ENCODE measurements at places on chromosomes 2 and 18.

GRCh38 chr2:194166818-194167217 lies 1490.2 kb upstream of the SLC39A10 start:
- DNase-seq = no peak

- DNase-seq = no peak
Observed at GRCh38 chr2:158753641-158754611, 41.2 kb upstream of the DAPL1 start.

DNA sequence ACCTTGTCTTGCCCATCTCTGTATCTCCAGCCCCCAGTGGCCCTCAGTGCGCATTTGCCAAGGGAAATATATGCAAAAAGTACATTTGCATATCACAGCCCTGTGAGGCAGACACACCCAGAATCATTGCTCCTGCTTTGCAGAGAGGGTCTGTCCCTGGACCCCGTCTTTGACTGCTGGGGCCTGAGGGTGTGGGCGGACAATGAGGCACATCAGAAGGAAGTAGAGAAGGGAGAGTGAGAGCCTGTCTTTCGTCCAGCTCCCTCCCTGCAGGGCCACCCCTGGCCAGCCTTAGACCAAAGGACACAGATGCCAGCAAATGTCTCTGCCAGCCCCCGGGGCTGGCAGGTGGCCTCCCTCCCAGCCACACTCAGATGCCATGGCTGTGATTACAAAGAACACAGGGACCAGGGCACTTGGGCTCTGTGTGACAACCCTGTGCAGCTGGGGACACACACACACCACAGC lies 516.2 kb upstream of the MYT1L start:
- no peak for DNase-seq

GRCh38 chr2:170846314-170846713 lies 29.6 kb downstream of the GAD1 start:
- DNase-seq = no peak
